ENCODE measurements at places on chromosomes 1 and 21. TPM values are rescaled to one million over a fixed set of nuclear protein-coding genes. Genes with fewer than 3 reads are reported as not detected.

PGBD5 gene
- total RNA-seq: 2.3 TPM

FNDC5 gene
- 4.6 TPM for total RNA-seq

TIAM1 gene
- total RNA-seq: 12.5 TPM

DNA sequence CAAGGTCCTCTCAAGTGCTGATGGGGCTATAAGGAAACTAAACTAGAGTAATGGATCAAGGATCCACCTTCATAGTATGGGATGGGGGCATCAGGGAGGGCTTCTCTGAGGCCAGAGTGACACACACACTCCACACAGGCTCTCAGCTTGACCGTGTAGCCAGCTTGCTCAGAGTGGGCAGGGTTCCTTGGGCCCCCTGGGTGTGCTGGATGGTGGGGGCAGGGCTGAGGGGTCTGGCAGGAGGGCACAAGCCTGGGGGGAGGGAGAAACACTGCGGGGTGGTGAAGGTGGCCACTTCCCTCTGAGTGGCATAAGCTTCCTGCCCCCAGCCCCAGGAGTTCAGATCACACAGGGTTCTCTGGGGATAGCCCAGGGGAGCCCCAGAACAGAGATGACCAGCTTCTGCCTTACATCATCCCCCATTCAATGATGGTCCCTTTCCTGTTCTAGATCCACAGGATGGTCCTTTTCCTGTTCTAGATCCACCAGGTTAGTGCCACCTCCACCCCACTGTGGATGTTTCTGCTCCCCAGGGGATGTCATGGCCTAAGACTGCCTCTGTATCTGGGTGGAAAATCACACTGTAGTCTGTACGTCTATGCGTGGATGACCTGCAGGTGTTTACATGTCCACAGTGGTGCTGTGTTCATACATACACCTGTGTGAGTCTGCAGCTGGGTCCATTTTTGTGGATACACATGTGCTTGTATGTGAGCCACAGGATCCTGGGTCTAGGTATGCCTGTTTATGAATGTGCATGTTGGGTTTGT is 525.0 kb downstream of the PTPRU start:
- no peaks in the 10 kb centered on the region for H3K27me3 ChIP-seq
- H3K4me3 ChIP-seq: no peak overlapping the region
- H3K4me1 ChIP-seq: no peaks in the 10 kb centered on the region
- no peak for DNase-seq

DNA sequence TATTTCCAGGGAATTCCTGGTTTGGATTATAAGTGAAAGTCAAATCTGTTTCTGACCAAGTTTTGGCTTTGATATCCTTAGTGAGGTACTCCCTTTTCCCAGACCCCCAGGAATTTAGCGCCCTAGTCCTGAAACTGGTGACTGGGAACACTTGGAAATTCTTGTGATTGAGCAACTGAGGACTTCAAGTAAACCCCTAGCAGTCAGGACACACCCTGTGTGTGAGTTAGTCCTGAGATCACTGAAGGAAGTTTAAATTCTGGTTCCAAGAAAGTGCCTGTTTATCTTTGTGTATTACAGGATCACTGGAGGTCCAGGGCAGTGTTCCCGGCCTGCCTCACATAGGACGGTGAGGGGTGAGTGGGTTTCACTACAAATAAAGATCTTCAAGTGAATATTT is 95.1 kb upstream of the F3 start:
- no peak overlapping the region for H3K4me3 ChIP-seq
- no peak overlapping the region for H3K27ac ChIP-seq
- H3K27me3 ChIP-seq: no peaks in the 10 kb centered on the region
- no peak for DNase-seq

DNA sequence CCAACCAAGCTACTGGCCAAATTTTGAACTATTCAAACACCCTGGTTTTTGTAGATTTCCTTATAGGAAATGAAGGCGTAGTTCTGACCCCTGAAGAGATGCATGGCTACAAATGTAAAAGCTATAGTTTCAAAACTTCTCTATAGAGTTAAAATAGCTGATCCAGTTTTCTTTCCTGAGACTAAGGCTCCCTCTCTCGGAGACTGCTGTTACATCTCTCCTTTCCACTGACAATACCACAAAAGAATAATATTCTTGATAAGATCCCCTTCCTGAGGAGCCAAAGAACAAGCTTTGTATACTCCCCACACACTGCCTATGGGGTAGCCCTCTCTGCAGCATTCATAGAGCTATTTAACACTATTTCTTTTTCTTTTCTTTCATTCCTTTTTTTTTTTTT is 6.7 kb upstream of the CFAP126 start:
- no peaks in the 10 kb centered on the region for H3K36me3 ChIP-seq
- DNase-seq: no peak
- H3K4me3 ChIP-seq: no peak overlapping the region
- no peak overlapping the region for H3K27ac ChIP-seq
- no peaks in the 10 kb centered on the region for H3K27me3 ChIP-seq

GRCh38 chr1:96683931-96684330 is 37.7 kb upstream of the PTBP2 start:
- no peaks in the 10 kb centered on the region for H3K27me3 ChIP-seq
- no peak for DNase-seq
- no peaks in the 10 kb centered on the region for H3K4me1 ChIP-seq

GRCh38 chr1:181079382-181079781 is 9.1 kb upstream of the IER5 start:
- H3K4me1 ChIP-seq: peaks cover 6% of the 10 kb centered on the region
- H3K27me3 ChIP-seq: no peaks in the 10 kb centered on the region
- no peak overlapping the region for H3K4me3 ChIP-seq
- no peaks in the 10 kb centered on the region for H3K36me3 ChIP-seq
- DNase-seq: no peak

- DNase-seq: peak; percentile 83
- no peaks in the 10 kb centered on the region for H3K36me3 ChIP-seq
- peak overlapping the region; percentile 1 for H3K27ac ChIP-seq
- H3K4me1 ChIP-seq: peaks cover 16% of the 10 kb centered on the region
- no peaks in the 10 kb centered on the region for H3K27me3 ChIP-seq
Observed at GRCh38 chr1:64514197-64514765, 44.4 kb downstream of the CACHD1 start.

GRCh38 chr1:186628910-186629309 is 51.3 kb downstream of the PTGS2 start:
- no peak overlapping the region for H3K4me3 ChIP-seq
- DNase-seq: no peak
- no peaks in the 10 kb centered on the region for H3K36me3 ChIP-seq
- no peak overlapping the region for H3K27ac ChIP-seq

- H3K4me1 ChIP-seq: no peaks in the 10 kb centered on the region
- H3K36me3 ChIP-seq: no peaks in the 10 kb centered on the region
- no peak for DNase-seq
- no peak overlapping the region for H3K4me3 ChIP-seq
Observed at GRCh38 chr1:1625404-1625775, 6.6 kb upstream of the MMP23B start.

DNA sequence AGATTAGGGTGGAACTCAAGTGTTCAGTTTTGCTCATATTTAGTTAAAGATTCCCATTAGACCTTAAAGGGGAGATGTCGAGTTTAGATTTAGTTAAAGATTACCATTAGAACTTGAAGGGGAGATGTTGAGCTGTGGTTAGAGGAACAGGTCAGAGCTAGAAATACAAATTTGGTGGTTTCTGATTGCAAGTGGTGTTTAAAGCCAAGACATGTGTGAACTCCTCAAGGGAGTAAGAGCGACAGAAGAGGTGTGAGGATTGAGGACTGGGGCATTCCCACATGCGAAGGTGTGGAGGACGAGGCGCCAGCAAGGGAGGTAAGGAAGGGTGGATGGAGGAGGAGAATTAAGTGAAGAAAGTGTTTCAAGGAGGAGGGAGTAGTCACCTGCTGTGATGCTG is 168.6 kb downstream of the IER5 start:
- H3K36me3 ChIP-seq: no peaks in the 10 kb centered on the region
- no peaks in the 10 kb centered on the region for H3K27me3 ChIP-seq
- DNase-seq: no peak
- no peak overlapping the region for H3K27ac ChIP-seq
- no peak overlapping the region for H3K4me3 ChIP-seq

DNA sequence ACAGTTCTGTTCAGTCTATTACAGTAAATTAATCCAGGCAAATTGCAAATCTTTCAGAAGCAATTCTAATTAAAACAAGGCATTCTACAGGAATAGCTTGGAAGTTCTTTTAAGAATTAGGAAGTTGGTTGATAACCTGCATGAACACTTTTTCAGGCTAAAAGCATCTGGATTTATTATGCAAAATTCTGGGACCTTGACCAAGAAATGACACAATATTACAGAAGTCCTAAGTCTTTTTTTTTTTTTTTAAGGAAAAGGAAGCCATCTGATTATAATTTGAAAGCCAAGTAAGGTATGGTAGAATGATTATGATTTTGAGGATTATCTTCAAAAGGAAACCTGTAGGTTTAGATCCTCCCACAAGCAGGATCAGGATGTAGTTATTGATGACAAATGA is 74.7 kb upstream of the KCNK2 start:
- H3K4me1 ChIP-seq: no peaks in the 10 kb centered on the region
- H3K36me3 ChIP-seq: no peaks in the 10 kb centered on the region
- no peak overlapping the region for H3K27ac ChIP-seq
- no peak overlapping the region for H3K4me3 ChIP-seq
- H3K27me3 ChIP-seq: no peaks in the 10 kb centered on the region

GRCh38 chr1:68128157-68128556 is 77.7 kb upstream of the DIRAS3 start:
- peaks cover 20% of the 10 kb centered on the region for H3K36me3 ChIP-seq
- no peaks in the 10 kb centered on the region for H3K27me3 ChIP-seq
- H3K4me1 ChIP-seq: no peaks in the 10 kb centered on the region
- H3K4me3 ChIP-seq: no peak overlapping the region
- no peak overlapping the region for H3K27ac ChIP-seq
- DNase-seq: no peak
